ENCODE measurements at places on chromosomes 6 and 20.

GRCh38 chr6:8556370-8557013 lies 121.1 kb upstream of the SLC35B3 start:
- no peak for DNase-seq

- peak; percentile 7 for DNase-seq
Measured at GRCh38 chr6:42453654-42454427, 2.1 kb upstream of the TRERF1 start.

GRCh38 chr20:3732327-3733118 lies at the start of gene HSPA12B:
Gene HSPA12B (plus strand): TSS chr20:3732685. CDS start chr20:3738675, 5,990 bp downstream.
- no peak for DNase-seq

DNA sequence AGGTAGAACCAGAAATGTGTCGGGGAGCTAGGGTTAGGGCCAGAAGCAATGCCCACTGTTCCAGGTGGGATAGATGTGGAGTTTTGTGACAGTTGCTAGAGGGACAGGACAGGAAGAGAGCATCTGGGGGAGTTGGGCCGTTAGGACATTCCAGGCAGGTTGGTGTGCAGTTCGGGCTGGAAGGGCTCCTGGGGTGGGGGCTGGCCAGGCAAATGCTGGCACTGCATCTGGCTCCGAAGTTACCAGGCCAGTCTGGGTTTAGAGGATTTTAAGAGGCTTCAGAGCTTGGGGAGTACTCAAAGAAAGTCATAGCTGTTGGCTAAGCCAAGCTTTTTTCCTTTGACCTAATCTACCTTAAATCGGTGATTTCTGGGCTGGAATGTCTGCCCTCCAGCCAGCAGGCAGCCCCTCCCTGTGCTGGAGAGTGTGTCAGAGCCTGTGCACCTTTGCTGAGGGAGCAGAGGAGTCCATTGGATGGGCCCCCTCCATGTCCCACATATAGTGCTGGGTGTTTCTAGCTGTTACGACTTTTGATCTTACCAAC lies 20.8 kb downstream of the PLCG1 start:
- no peak for DNase-seq

- DNase-seq, result no peak
Measured at GRCh38 chr6:132404736-132405135, 3.5 kb upstream of the MOXD1 start.

DNA sequence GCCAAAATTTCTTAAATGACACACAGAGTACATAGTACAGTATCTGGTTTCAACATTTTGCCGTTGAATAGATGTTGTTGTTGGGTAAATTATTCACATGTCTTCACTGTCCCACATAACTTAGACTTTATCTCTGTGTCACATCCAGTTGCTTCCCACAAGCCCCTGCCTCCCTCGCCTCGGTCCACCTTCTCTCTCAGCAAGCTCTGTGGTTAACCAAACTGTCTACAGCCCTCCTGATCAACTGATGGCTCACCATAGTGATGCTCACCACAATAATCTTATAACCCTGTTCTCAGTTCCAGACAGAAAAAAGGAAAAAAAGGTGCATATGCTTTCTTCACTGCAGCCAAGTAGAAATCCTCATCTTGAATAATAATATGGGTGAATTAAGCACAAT lies 23.0 kb downstream of the IL17F start:
- peak; percentile 38 for DNase-seq

Data from immature natural killer cell (primary cell).